ENCODE measurements at places on chromosomes 5 and 9.

- no peak for DNase-seq
Observed at GRCh38 chr5:31962871-31963307, 211.2 kb downstream of the GOLPH3 start.

DNA sequence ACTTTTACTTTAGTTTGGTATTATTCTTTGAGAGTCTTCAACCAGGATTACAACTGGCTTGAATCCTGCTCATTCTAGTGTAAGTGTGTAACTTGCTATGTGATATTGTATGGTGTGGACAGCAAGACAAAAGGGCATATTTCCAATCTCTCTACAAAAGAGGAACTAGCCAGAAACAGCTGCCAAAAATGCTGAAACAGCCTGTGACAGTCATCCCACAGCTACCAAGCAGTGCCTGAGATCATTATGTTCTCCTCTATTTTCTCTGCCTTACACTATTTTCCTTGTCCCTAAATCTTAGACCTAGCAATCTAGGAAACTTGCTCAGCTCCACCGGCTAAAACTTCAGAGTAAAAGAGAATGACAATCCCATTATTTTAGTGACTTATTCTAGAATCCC lies 42.8 kb downstream of the WDR41 start:
- no peak for DNase-seq

- no peak for DNase-seq
Observed at GRCh38 chr5:75513841-75514240, 2.1 kb downstream of the POLK start.

DNA sequence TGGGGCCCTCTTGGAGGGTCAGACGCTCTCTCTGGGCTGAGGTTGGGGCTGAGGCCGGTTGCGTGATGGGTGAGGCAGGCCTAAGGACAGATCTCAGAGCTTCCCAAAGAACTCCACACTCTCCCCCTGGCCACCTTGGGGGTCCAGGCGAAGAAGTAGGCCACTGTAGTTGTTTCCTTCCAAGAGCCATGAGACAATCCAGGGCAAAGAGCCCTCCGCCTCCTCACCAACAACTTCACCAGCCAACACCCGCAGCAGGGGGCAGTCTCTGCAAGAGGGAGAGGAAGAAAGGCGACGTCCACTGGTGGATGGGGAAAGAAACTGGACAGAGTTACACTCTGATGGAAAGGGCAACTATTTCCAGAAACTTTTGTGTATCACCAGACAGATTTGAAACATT lies 10.7 kb downstream of the SLC35A4 start:
- DNase-seq, result no peak

GRCh38 chr5:128965011-128965637 lies at the start of gene SLC27A6:
Gene SLC27A6, plus strand, starts transcription at chr5:128965488. Its CDS starts 650 bp downstream, at chr5:128966138.
- DNase-seq, result no peak

- no peak for DNase-seq
Observed at GRCh38 chr5:84215521-84215920, 169.2 kb downstream of the EDIL3 start.
